Adipocyte (in vitro differentiated cells): ENCODE measurements at places on chromosomes 11 and 22.

GRCh38 chr11:118930094-118930712, 4.5 kb upstream of the BCL9L start:
- peak; percentile 90 for DNase-seq

GRCh38 chr11:13205486-13205885, 72.1 kb upstream of the BMAL1 start:
- DNase-seq = no peak

DNA sequence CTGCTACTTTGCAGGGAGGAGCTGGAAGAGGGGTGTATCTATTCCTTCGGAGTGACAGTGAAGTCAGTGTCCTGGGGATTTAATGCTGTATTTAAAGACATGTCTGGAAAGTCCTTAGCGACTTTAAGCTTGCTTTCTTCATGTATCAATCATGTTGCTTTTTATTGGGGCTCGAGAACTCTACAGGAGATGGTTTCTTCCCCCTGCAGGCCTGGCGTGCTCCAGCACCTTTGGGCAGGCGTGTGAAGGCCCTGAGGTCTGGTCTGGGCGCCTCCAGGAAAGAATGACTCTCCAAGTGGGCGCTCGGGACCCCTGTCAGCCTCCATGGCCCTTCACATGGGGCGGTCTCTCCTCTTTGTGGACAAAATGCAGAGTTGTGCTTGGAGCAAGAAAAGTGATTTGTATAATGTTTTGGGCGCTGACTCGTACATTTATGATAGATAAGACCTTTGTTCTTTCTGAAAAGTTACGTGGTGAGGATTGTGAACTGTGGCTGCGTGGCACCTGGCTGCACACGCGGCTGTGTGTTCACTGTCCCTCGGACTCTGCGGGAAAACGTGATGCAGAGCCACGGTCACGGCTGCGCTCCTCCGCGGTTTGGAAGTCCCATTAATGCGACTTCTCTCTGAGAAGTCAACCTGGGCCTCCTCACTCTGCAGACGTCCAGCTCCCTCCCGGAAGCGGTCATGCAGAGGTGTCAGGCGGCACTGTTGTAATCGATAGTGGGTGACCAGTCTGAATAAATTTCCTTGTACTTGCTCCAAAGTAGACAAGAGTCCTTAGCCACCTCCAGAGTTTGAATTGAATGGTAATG, 282.5 kb downstream of the TBC1D22A start:
- DNase-seq = no peak

DNA sequence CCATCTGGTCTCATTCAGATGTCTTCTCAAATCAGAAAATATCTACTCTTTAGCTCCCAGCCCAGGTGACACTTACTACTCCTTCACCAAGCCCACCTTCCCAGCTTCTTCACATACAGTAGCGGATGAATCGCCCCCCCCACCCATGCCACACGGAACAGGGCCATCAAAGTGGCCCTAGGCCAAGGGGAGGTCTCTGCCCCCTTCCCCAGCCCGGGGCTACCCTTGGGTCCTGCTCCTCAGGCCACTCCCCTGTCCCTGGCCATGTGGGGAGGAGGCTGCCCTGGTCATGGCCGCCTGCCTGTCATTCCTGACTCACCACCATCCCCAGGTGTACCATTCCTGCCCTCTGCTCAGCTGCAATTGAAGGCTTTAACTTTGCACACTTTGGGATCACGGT, 142.8 kb downstream of the NECTIN1 start:
- DNase-seq = no peak

GRCh38 chr11:107653076-107653475, 58.8 kb downstream of the SLN start:
- peak; percentile 37 for DNase-seq

DNA sequence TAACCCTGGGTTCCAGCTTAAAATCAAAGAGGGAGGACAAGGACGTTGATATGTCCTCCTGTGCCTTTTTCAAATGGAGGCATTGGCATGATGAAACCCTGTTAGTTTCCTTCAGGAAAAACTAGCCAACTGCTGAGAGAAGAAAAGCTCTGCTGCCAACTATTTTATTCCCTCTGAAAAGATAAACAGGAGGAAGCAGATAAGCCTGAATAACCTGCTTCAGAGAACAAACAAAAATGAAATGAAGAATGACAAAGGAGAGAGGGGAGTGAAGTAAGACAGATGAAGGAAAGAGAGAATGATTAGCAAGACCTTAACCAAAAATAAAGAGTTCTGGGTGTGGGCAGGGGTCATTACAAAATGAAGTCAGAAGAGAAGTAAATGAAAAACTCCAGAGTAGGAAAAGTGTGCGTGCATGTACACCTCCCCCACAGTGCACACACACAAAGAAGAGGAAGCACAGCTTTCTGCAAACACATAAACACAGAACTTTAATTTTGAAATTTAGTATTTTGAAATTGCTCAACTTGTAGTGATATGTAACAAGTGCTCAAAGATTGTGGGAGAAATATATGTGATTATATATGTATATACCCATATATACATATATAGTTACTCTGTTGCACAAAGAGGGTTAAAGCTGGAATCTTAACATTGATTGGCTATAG, 332.2 kb downstream of the LUZP2 start:
- no peak for DNase-seq

DNA sequence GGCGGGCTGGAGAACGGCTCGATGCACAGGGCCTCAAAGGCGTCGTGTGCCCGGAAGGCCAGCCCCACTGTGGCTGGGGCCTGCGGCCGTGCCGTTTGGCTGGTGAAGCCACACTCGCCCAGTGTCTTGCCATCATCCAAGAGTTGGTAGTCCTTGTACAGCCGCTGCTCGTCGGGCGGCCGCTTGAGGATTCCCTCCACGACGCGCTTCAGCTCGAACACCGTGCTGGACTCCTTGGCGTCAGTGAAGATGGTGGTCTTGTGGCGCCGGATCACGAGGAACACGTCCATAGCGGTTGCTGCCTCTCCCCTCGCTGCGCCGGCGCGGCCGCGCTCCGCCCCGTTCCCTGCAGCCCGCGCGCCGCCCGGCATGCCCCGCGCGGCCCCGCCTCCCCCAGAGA, 30.3 kb upstream of the PRDM10 start:
- no peak for DNase-seq

- DNase-seq = no peak
Measured at GRCh38 chr11:44451706-44452105, 113.8 kb upstream of the CD82 start.

GRCh38 chr11:117523680-117524079, 196.0 kb downstream of the CEP164 start:
- DNase-seq = peak; percentile 32

- peak; percentile 12 for DNase-seq
Measured at GRCh38 chr11:70176940-70177689, 26.0 kb upstream of the FADD start.

- no peak for DNase-seq
Measured at GRCh38 chr22:17743661-17744411, 30.4 kb downstream of the BID start.

GRCh38 chr11:2363577-2364370, 13.3 kb upstream of the CD81 start:
- no peak for DNase-seq

DNA sequence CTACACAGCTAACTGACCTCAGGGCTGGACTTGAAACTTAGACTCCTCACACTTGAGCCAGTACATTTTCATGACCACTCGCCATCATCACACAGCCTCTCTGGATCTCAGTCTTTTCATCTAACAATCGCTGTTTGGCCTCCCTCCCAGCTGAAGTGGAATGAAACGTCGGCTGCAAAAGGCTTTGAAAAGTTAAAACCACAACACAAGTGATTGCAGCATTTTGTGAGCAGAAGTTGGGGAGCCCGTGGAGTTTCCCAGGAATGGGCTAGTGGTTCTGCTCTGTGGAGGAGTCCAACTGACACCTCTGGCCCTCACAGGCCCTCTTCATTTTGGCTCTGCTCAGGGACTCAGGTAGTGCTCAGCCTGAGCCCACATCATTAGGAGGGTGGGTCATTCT, 35.9 kb upstream of the TRIM29 start:
- DNase-seq = peak; percentile 5

GRCh38 chr11:117713538-117713991, 83.5 kb downstream of the DSCAML1 start:
- no peak for DNase-seq

- DNase-seq = no peak
Measured at GRCh38 chr11:119468511-119468910, 45.5 kb upstream of the THY1 start.

GRCh38 chr11:111220721-111221120, 24.8 kb upstream of the POU2AF2 start:
- DNase-seq = peak; percentile 27

GRCh38 chr22:39900306-39901227, at the start of gene GRAP2:
Gene GRAP2, plus strand, starts transcription at chr22:39901084. Its CDS starts 46,023 bp downstream, at chr22:39947107.
- DNase-seq = no peak

GRCh38 chr11:117387992-117388755, 60.5 kb downstream of the CEP164 start:
- DNase-seq = peak; percentile 59

GRCh38 chr22:23899042-23899745, 5.0 kb downstream of the MIF start:
- DNase-seq = no peak

DNA sequence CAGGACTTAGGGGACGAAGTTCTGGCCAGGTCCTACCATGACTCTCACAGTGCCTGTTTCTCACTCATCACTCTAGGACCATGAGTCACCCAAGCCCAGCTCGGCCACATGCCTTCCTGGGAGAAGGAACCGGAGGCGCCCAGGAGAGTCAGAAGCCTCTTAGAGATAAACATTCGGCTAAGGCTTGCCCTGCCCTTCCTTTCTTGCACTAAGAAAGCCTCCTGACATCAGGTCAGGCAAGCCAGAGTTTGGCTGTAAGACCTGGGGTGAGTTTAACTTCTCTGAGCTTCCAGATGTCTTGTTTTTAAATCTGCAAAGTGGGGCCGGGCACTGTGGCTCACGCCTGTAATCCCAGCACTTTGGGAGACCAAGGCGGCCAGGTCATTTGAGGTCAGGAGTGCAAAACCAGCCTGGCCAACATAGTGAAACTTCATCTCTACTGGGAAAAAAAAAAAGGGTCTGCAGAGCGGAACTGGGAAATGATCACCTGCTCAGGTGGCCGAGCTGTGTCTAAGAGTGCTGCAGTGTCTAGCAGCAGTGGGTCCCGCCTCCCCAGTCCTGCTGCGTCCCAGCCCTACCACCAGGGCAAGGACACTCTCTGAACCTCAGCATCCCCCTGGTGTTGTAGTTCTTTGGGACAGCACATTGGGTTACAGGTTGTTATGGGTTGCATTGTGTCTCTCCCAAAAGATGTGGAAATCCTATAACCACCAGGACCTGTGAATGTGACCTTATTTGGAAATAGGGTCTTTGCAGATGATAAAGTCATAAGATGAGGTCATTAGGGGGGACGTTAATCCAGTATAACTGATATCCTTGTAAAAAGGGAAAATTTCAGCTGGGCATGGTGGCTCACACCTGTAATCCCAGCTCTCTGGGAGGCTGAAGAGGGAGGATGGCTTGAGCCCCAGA, 1.8 kb upstream of the CARS1 start:
- DNase-seq = peak; percentile 87

GRCh38 chr22:38513063-38513462, 7.0 kb upstream of the DDX17 start:
- DNase-seq = no peak

GRCh38 chr11:123681030-123681429, 26.6 kb upstream of the SCN3B start:
- DNase-seq = no peak

DNA sequence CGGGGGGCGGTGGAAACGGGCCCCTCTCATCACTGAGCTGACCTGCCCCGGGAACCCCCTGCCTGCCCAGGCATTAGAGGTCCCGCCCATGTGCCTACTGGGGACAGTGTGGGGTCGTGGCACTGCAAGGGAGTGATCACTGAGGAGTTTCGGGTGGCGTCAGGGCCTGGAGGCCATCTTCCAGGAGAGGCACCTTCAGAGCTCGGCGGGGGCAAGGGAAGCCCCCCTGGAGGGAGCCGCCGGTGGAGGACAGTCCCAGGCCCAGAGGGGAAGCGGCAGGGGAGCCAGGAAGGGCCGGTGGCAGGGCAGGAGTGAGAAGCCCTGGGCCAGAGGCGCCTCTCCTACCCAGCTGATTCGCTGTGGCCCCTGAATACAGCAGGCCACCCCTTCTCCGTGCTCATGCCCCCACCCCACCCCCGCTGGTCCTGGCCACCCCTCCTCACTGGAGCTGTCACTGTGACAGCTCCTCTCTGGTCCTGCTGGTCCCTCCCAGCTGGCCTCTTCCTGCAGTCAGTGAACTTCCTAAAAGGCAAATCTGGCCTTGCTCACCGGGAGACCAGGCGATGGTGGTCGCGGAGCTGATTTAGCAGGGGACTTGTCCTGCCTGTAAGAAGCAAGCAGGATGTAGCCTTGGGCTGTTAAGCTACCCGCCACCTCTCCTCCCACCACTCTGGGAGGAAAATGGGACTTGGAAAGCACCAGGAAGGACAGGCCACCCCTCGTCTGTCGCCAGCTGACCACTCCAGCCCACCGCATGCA, 2.0 kb upstream of the MAPK11 start:
- no peak for DNase-seq

DNA sequence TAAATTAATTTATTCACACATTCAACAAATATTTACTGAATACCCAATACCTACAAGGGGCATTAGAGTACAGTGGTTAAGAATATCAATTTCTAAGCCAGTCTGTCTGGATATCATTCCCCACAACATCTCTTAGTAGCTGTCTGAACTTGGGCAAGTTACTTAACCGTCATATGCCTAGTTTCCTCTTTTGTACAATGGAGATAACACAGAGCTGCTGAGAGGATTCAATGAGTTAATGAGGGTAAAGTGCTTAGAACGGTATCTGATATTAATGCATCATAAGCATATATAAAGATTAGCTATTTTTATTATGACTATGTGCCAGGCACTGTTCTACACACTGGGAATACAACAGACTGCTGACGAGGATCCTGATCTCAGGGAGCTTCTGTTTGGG, 116.4 kb downstream of the APOL5 start:
- no peak for DNase-seq

GRCh38 chr22:41683616-41684015, 5.1 kb downstream of the SNU13 start:
- DNase-seq = peak; percentile 35

DNA sequence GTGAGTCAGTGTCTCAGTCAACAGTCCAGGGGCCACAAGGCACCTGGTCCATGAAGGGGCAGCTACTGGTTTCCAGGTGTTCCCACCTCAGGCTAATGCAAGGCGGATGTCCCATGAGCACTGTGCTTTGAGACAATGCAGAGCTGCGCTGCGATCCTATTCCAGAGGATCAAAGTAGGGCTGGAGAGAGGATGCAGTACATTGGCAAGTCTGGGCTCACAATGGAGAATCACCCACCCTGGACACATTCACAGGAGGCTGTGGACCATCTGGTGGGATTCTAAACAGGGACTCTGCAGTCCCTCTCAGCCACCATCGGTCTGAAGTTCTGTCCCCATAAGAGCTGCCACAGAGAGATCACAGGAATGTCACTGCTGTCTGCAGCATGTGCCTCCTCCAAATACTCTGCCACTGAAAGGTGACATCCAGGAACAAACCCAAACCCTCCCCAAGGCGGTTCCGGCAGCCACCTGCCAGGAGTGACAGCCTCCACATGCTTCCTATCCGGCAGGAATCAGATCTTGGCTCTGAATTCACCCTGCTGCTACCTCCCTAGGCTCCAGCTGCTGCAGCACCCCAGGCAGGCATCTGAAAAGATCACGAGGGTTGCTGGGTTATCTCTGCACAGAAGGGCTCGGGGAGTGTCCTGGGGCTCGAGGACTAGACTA, 45.3 kb upstream of the SERPIND1 start:
- no peak for DNase-seq
